ENCODE measurements at places on chromosomes 12 and 14.

DNA sequence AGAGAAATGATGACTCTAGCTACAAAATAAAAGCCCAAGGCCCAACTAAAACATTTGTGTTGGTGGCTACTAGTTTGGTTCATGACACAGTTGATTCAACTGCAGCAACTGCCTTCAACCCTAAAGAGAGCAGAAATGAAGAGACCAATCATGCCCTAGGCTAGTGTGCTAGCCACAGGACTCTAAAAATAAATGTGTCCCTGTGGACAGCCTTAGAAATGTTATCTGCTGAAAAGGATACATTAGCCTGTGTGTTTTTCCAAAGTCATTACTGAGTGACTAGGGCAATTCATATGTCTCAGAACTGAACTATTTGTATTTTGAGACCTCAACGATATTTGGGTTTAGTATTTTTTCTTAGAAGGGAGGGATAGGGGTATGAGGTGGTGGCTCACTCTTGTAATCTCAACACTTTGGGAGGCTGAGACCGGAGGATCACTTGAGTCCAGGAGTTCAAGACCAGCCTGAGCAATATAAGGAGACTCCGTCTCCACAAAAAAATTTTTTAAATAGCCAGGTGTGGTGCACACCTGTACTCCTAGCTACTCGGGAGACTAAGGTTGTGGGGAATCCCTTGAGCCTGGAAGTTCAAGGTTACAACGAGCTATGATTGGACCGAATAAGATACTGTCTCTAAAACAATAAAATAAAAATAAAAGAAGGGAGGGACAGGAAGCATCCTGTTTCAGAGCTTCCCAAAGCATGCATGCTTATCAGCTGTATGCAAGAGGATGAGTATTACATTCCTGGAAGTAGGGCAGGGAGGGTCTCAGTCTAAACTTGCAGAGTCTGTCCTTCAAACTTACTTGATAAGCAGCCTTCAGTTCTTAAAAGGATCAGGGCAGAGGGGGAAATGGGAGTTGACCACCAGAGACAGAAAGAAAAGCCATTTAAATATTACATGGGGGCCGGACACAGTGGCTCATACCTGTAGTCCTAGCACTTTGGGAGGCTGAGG lies 29.6 kb upstream of the NAP1L1 start:
- DNase-seq, result no peak

DNA sequence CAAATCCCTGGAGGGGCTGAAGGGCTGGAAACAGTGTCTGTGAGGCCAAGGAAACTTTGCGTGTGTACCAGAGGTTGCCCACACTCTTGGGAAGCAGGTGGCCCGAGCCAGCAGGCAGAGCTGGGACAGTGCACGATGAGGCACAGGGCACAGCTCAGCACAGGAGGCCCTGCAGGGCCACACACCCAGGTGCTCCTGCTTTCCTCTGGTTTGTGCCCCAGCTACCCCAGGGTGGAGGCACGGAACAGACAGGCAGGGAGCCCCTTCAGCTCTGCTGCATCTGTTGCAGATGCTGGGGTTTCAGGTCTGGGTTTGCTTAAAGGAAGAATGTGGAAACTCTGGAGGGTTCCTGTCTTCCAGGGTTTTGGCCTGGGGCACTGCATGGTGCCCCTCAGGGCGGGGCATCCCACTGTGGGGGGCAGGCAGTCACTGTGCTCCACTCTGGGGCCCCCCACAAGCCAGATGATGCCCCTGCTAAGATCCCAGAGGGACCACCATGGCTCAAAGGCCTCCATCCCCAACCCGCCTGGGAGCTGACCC lies 8.6 kb downstream of the TMEM179 start:
- no peak for DNase-seq

DNA sequence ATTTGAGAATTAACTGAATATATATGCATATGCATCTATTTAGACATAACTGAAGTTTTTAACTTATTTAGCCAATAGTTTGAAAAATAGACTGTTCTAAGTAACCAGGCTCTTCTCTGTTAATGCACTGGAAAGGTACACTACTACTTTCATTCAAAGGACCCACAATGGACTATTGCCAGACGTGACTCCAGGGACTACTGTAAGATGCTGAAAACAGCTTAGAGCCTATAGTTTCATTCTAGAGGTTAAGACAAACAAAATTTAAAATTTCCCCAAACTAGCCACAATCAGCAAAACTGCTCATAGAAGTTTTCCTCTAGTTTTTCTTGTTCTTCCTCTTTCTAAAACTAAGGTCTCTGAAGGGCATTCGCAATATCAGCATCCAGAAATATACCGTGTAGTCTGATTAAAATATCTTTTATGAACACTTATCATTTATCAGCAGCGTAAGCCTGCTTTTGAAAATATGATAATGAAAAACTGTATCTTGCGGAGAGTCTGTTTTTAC lies 10.4 kb downstream of the APPL2 start:
- DNase-seq, result no peak

DNA sequence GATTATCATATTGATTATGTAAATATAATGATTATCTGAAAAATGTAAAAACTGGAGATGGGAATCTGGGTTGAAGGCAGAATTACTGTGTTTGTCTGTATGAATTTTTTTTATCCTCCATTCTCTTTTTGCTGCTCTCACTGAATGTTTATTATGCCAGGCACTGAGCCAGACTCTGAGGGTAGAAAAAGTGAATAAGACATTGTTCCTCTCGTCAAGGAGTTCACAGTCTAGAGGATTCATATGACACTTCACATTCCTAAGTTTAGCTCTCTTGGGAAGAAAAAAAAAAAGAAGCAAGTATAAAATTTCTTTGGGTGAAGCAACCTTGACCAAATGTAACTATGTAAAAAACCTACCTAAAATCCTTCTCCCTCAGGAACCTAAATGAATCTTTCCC lies 120.9 kb upstream of the LMO3 start:
- peak; percentile 78 for DNase-seq

DNA sequence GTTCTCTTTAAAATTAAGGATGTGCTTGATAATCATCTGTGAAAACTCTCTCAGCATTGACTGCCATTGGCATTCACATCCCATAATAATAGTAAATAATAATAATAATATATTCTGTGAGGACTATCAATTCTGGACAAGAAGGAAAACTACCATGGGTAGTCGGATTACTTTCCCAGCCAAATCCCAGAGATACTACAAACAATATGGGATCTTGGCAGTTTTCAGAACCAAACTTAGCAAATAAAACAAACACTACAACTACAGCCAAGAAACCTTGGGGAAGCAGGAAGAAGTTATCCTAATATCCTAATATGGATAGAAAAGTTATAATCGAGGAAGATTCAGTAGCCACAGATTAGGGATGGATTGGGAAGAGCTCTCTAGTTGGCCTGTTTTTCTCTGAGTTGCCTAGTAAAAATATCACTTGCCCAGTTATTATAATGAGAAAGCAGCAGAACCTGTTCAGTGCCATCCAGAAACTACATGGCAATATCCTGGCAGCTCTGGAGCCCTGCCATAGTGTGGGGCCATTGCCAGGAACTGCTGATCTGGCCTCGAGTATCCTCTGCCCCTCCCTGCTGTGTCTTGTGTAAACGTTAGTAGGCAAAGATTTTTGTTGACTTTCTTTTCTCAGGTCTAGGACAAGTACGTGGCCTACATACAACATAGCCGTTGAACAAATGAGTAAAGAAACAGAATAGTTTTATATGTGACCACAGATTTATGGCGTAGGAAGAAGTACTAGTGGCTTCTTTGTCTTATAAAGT lies 193.5 kb downstream of the SLC2A13 start:
- no peak for DNase-seq

DNA sequence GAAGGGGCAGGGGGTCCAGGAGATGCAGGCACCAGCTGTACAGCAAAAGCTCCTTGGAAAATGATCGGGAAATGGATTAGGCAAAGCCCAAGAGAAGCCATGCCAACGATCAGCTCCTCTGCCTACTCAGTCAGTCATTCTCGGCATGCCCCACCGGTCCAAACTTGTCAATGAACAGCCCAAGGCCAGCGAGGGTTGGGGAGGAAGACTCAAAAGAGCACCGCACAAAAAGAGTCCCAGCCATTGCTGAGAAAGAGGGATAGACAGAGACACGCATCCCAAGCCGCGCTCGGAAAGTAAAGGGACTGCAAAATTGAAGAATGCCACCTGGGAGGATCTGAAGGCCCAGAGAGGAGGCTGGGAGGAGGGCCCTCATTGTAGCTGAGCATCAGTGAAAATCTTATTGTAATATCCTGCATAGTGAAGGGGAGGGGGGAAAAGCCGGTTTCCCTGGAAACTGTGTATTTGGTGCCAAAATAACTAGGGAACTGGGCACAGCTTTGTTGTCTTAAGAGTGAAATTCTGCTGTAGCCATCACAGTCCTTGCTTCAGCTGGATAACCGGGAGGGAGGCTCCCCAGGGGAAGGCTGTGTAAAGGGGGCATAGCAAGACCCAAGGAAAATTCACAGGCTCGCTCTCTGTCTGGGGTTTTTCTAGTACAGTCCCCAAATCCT lies 4.7 kb downstream of the KDM2B start:
- peak; percentile 36 for DNase-seq

GRCh38 chr12:24427776-24428175 lies 478.3 kb upstream of the SOX5 start:
- DNase-seq, result no peak

DNA sequence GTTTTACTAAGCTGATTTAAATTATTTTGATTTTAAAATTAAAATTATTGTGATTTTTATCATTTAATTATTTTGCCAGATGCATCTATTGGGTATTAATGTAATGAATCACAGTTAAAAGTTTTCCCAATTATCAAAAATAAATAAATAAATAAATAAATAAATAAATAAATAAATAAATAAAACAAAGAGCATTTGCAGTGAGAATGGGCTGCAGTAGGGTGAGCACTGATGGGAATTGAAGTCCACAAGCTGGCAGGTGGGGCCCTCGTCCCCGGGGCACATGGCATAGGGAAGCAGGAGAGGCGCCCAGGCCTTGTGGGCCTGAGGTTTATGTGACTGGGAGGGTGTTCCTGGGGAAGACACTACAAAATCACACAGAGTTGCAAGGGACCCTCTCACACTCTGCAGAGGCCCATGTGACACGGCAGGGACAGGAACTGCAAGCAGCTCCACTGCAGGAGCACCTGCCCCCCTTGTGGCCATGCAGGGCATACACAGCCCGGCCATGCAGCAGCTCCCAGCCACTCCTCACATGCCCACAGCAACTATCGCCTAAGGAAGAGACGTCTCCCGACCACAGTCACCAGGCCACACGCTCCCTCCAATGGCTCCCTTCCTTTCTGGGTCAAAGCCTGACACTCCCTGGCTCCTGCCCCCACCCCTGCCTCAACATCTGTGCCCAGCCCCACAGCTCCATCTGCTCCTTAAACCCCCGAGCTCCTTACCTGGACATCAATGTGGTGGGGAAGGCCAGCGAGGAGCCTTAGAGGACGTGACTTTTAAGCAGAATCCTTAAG lies 256.3 kb upstream of the SFSWAP start:
- DNase-seq, result no peak

GRCh38 chr14:97802430-97803373 lies 1005.5 kb downstream of the VRK1 start:
- DNase-seq, result peak; percentile 33

- peak; percentile 81 for DNase-seq
These were observed 12.8 kb downstream of the LRCOL1 start for GRCh38 chr12:132597333-132598316.

DNA sequence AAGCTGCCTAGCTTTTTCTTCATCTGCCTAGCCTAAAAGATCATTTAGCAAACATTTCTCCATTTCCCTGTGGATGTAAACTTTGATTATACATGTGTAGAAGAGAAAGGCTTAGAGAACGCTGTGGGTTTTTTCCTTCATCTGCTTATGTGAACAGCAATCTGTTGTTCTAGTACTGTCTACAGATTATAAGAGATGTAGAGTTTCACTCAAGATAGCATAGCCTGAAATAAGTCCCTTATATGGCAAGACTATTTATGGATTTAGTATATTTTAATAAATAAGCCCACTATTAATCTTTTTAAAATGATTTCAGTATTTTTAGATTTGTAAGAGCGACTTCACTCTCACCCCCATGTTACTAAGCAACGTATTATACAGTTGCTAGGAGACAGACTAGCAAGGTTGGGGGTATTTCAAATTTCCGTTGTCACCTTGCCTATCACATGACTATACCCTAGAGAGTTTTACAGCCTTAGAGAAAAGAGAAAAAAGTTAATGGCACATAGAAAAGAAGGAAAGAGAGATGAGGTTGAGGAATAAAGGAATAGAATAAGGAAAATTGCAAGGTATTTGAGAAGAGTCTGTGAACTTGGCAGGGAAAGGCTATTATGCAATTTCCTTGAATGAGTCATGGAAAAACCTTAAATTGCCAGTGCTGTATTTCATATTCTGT lies 12.2 kb upstream of the TUBA1A start:
- peak; percentile 92 for DNase-seq

DNA sequence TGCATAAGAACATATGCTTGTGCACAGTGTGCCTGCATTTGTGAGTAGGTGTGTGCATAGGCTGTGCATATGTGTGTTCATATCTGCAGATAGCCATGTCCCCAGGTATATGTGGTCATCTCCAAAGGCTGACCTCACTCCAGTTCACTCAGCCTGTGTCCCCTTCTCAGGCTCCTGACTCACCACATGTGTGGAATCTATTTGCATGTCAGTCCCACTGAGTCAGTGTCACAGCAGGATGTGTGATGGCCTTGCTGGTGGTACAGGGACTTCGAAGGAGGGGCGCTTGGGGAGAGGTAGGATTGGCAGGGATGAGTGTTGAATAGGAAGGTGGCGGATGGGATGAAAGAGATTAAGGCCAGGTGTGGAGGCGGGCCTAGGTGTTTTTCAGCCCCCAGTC lies 35.5 kb downstream of the KRT80 start:
- no peak for DNase-seq

GRCh38 chr14:103118663-103119404 lies 4.4 kb upstream of the TNFAIP2 start:
- DNase-seq, result no peak

- DNase-seq, result no peak
These were observed 7.0 kb upstream of the B4GALNT3 start for GRCh38 chr12:452667-453210.

DNA sequence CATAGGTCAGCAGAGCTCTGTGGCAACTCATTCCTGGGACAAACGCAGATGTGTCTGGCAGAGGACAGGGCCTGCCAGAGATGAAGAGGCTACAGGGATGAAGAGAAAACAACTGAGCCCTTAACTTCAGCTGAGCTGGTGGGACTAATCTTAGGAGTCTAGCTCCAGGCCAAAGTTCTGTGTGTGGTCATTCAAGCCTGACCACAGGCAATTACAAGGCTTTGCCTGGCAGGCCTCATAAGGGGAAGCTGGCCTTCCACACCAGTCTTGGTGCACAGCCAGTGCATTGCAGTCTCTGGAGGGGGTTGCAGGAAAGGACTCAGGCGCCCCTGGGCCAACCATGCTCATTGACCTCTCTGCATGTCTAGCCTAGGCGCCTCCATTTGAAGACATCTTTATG lies 127.6 kb upstream of the DAAM1 start:
- DNase-seq, result no peak

DNA sequence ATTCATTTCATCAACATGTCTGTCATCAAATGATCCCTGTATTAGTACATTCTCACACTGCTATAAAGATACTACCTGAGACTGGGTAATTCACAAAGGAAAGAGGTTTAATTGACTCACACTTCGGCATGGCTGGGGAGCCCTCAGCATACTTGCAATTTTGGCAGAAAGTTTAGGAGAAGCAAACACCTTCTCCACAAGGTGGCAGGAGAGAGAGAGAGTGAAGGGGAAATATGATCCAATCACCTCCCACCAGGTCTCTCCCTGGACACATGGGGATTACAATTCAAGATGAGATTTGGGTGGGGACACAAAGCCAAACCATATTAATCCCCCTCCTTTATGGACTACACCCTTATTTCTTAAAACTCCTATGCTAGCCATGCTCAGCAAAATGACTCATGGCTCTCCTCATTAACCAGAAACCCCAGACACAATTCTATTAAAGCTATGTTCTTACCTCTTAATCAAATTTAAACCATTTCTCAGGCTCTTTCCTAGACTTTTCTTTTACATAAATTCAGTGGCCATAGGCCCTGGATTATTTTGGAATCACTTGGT lies 932.3 kb downstream of the FLRT2 start:
- DNase-seq, result peak; percentile 8
